ENCODE measurements at places on chromosomes 11 and 22. TPM values are rescaled to one million over a fixed set of nuclear protein-coding genes. Genes with fewer than 3 reads are reported as not detected.

DNA sequence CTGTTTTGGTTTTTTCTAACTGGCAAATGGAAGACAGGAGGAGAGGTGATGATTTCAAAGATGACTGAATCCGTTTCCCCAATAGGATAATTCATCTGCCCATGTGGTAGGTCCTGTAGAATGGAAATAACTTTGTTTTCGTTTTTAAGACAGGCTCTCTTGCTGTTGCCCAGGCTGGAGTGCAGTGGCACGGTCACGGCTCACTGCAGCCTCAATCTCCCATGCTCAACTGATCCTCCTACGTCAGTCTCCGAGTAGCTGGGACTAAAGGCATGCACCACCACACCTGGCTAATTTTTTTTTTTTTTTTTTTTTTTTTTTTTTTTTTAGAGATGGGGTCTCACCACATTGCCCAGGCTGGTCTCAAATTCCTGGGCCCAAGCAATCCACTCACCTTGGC, 77.4 kb upstream of the BIRC3 start:
- DNase-seq = no peak

The PATE4 gene
- total RNA-seq = not detected

DNA sequence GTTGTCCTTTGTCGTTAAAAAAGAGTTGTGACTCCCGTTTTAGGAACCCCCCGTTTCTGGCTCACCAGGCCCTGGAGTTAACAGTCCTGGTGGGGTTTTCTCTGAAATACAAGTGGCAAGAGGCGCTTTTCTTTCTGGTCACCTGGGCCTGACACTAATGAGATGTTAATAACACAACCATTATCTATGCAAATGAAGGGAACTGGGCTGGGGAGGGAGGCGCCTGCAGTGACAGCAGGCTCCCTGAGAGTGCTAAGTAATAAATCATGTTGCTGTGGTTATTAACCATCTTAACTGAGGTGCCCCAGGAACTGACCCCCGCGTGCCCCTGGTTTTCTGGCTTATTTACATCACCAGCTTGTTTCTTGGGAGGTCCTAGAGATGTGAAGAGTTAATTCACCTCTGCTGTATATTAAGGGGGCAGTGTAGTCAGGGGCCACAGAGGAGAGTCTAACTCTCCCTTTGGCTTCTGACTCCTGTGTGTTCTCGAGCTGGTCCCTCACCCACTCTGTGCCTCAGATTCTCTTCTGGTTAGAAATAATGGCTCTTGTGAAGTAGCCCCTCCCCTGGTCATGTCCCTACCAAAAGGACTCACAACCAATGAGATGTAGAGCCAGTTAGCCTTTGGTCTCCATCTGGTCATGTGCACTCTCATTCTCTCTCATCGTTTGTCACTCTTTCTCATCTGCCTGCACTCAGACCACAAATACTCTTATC, 276.6 kb upstream of the CADM1 start:
- DNase-seq = no peak

GRCh38 chr11:61596990-61597389, 16.1 kb upstream of the SYT7 start:
- no peak for DNase-seq

The C11orf42 gene
- total RNA-seq = not detected
